Hematopoietic multipotent progenitor cell treated with erythropoietin and hydrocortisone succinate and interleukin-3 and kit ligand, for 17 days (in vitro differentiated cells): ENCODE measurements at places on chromosomes 4 and X.

- DNase-seq: no peak
Observed at GRCh38 chr4:181278941-181279340, 964.3 kb upstream of the TENM3 start.

DNA sequence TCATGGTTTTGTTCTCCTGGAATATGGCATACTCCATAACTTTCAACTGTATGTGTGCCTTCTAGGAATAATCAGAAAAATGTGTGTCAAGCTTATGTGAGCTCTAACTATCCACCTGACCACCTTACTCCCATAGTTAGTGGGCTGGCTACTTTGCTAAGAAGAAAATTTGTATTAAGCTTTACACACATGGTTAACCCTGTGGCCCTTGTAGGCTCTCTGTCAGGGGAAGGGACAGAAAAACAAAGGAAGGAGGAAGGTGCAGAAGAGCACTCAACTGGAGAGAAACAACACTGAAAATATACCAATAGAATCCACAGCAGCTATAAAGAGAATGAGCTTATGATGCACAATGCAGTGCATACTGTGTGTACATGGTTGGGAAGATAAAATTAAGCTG, 84.6 kb downstream of the PPP3CA start:
- no peak for DNase-seq

DNA sequence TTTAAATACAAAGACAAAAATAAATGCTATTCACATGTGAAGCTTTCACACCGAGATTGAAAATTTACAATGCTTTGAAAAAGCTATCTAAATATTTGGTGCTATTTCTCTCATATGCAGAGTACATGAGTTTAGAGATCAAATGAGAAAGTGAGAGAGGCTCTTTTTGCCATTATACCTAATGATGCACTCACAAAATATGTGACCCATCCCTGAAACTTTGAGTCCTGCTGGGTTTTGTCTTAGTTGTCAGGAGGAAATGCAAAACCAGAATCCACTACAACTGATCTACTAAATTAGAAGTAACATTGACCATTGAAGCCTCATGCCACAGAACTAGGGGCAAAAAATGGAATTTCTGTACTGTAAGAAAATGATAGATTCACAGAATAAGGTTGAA, 251.7 kb downstream of the MAPK10 start:
- no peak for DNase-seq

DNA sequence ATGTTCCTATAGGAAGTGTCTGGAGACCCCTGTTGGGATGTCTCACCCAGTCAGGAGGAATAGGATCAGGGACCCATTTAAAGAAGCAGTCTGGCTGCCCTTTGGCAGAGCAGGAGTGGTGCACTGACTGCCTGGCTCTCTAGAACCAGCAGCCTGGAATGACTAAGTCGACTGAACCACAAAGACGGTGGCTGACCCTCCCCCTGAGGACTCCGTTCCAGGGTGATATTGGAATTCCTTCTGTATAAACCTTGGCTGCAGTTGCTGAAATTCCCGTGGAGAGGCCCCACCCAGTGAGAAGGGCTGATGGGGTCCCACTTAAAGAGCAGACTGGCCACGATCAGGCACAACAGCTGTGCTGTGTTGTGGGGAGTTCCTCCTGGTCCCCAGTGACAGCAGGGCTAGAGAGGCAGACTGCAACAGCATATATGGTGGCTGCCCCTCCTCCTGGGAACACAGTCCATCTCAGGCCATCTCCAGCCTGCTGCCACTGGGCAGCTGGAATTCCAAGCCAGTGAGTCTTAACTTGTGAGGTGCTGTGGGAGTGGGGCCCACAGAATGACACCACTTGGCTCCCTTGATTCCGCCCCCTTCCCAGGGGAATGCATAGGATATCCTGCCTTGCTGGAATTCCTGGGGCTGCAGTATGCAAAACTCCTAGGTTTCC, 41.8 kb upstream of the RLIM start:
- no peak for DNase-seq

- DNase-seq: no peak
Observed at GRCh38 chrX:22109442-22109841, 77.3 kb downstream of the PHEX start.

DNA sequence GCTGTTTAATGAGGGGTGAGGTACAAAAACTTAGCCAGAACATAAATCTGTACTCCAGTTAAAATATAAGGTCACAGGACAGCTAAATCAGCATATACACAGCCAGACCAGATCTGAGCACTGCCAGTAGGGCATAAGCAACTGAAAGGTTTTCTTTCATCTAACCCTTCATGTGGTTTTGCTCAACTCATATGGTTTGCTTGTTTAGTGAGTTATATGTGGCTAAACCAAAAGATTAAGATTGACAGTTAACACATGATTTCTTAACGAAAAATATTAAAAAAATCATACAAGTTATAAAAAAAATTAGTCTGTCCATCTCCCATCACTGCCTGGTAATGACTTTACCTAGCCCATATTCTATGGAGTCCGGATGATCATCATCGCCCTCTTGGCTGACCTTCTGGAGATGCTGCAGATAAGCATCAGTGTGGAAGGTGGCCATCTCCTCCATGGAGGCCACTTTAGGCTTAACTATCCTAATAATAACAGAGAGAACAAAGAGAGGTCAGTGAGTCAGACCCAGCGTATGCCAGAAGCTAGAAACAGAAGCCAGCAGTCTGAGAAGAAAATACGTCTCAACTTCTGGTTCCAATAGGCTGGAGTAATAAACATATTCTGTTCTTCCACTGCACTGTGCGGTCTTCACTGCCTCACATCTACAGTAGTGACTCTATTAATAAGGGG, 4.1 kb downstream of the HDAC8 start:
- DNase-seq: no peak

- DNase-seq: no peak
Observed at GRCh38 chr4:130361616-130362015, 1265.7 kb downstream of the C4orf33 start.

GRCh38 chr4:169013396-169013795, 3.3 kb upstream of the CBR4 start:
- DNase-seq: no peak

GRCh38 chrX:50705042-50705441, 109.0 kb downstream of the SHROOM4 start:
- DNase-seq: no peak

- no peak for DNase-seq
Observed at GRCh38 chr4:77593101-77593500, 12.5 kb upstream of the CXCL13 start.
